ENCODE measurements at places on chromosomes 4 and X.

GRCh38 chr4:169024762-169025161 lies 14.7 kb upstream of the CBR4 start:
- no peak for DNase-seq

DNA sequence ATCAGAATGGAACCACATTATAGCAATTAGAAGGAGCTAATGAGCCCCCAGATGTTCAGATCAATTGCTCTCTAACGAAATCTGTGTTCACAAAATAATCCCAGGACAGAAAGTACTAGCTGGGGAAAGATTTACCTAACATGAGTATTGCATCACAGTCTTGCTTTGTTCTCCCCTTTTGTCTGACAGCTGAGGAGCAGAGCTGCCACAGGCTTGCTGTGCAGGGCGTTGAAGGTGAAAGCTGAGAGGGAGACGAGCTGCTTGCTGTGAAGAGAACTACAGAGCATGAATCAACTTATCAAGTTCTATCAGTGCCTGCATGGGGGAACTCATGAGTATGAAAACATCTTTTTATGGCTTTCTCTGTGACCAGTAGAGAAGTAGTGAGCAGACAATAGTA lies 441.2 kb downstream of the CENPC start:
- no peak for DNase-seq

DNA sequence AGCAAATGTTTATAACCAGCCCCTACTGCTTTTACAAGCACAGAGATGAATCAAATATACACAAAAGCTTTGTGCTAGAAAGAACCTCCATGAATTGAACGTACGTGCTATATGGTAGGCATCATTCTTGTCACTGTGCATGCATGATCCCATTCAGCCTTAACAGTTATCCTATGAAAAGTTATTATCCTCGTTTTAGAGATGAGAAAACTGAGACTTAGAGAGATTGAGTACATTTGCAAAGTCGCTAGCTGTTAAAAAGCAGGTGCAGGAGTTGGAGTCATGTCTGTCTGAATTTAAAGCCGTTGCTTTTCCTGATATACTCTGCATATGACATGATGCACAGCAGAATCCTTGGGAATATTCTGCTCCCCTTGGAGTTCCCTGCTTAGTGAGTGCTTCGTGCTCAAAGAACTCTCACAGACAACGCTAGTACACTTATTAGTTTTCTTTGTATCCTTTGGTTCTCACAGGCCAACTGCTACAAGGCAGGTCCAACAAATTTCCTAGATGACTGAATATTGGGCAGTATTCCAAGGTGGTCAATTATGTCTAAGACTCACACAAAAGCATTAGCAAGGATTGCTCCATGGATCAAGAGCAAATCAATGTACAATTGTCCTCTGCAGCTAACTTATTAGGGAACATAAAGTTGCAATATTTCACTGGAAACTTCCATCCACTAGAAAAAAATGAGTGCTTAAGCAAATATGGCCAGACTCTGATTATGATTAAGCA lies 42.8 kb upstream of the TRIM2 start:
- no peak for DNase-seq

DNA sequence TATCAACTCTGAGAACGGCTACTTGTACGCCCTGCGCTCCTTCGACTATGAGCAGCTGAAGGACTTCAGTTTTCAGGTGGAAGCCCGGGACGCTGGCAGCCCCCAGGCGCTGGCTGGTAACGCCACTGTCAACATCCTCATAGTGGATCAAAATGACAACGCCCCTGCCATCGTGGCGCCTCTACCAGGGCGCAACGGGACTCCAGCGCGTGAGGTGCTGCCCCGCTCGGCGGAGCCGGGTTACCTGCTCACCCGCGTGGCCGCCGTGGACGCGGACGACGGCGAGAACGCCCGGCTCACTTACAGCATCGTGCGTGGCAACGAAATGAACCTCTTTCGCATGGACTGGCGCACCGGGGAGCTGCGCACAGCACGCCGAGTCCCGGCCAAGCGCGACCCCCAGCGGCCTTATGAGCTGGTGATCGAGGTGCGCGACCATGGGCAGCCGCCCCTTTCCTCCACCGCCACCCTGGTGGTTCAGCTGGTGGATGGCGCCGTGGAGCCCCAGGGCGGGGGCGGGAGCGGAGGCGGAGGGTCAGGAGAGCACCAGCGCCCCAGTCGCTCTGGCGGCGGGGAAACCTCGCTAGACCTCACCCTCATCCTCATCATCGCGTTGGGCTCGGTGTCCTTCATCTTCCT lies 2.7 kb downstream of the PCDH10 start:
- no peak for DNase-seq

DNA sequence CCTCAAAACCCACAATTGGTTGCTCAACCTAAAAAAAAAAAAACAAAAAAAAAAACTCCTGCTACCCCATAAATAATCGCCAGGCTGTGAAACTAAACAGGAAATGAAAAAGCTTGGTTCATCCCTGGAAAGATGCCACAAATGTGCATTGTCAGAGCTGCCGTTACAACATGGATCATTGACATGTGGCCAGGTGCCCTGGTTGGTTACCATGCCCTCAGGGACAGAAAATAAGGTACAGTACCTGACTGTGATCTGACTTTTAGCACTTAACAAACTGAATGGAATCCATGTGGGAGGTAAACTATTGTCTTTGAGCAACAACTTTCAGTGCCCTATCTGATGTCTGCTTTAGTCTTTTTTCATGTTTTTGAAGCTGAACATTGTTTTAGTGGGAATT lies 118.0 kb upstream of the RPL34 start:
- no peak for DNase-seq

- DNase-seq = no peak
Observed at GRCh38 chr4:96343836-96344235, 503.9 kb downstream of the PDHA2 start.

- DNase-seq = no peak
Observed at GRCh38 chr4:169663831-169664230, 43.5 kb downstream of the CLCN3 start.

GRCh38 chr4:164799410-164799809 lies 45.5 kb downstream of the SMIM31 start:
- DNase-seq = peak; percentile 84

GRCh38 chr4:178356725-178357124 lies 914.5 kb upstream of the AGA start:
- no peak for DNase-seq

DNA sequence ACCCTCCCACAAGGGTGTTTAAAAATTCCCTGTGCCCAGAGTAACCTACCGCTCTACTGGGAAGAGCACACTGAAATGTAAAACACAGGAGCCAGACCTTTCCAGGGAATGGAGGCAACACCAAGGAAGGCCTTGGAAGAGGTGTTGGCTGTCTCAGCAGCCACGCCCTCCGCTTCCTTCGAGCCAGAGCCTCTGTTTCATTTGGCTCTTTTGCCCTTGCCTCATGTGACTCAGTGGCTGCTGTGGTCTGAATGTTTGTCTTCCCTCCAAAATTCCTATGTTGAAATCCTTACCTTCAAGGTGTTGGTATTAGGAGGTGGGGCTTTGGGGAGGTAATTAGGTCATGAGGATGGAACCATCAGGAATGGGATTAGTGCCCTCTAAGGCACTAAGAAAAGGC lies 11.3 kb downstream of the SCD5 start:
- no peak for DNase-seq

DNA sequence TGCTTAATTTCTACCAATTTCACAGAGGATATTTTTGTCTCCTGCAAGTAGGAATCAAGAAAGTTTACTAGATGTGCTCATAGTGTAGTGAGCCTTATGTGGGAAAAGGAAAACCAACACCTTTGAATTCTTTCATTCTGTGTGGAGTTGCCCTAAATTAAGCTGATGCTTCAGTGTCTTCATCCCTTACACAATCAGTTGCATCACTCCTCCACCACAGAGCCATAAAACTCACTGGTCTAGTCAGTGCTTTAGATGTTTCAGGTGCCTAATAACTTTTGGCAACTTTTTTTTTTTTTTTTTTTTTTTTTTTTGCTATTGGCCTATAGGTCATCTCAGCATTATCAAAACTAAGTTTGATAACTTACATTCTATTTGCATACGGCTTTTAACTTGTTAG lies 41.5 kb downstream of the HHIP start:
- DNase-seq = no peak

DNA sequence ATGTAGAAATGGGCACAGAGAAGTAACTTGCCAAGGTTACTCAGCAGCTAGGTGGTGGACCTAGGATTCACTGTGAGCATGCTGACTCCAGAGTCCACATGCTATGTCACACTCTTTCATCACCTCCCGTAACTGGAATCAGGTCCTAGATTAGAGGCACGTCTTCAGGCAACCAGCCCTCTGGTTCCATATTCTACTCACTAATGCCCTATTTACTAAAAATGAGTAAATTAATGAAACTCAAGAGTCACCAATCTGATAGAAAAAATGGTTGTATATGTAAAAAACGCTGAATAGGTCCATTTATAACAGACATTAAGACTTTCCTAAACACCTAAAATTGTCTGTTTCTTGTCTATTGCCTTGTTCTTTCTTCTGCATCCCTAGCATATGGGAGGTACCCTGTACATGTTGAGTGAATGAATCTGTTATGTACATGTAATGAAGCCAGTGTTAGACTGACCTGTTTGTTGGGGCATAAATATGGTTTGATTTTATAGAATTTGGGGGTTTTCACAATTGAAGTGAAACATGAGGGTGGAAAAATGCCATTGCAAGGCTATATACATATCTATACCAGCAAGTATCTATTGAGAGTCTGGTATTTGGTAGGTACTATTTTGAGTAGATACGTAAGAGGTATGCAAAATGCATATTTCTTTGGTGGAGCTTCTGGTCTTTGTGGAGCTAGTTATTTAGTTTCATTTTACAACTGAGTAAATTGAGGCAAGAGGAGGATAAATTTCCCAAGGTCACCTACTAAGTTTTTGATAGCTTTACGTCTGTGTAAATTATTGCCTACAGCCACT lies 7.5 kb upstream of the RUFY3 start:
- no peak for DNase-seq

DNA sequence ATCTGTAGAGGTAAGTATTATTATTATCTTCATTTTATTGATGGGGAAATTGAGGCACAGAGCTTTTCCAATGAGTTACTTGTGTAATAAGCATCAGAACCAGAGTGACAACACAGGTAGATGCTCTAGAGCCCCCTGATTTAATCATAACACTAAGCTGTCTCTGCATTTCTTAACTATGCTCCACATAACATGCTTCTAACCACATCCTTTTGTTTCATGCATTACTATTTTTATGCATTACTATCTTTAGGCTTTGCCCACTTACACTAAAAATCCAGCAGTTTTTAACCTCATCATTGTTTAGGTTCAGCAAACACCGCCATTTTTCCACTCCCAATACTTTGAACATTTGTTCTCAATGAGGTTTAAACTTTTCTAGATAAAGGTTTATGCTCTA lies 1900.8 kb upstream of the PCDH10 start:
- no peak for DNase-seq

GRCh38 chr4:138567696-138568095 lies 325.5 kb upstream of the SLC7A11 start:
- DNase-seq = no peak

DNA sequence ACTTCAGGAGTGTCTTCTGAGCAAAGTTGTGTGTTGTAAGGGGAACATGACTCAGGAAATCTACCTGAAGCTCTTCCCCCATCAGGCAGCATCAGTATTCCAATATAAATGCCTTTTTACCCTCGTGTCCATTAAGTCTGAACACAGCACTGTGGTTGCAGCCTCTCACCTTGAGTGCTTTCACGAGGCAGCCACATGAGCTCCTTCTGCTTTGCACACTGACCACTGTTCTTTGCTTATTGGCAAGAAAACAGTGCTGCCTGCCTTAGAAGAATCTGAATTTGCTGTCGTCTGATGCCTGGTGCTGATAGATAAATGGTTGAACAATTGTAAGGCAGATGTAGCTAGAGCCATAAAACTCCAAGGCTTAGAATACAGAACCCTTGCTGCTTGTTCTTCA lies 139.6 kb upstream of the WDR1 start:
- DNase-seq = no peak

DNA sequence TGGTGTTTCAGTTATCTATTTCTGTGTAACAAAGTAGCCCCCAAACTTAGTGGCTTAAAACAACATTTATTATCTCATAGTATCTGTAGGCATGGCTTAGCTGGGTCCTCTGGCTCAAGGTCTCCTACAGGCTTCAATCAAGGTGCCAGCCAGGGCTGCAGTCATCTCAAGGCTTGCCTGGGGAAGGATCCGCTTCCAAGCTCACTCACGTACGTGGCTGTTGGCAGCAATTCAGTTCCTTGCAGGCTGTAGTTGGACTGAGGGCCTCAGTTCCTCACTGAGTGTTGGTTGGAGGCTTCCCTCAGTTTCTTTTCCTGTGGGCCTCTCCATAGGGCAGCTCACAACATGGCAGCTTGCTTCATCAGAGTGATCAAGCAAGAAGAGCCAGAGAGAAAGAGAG lies 9.3 kb downstream of the FAM120C start:
- no peak for DNase-seq

DNA sequence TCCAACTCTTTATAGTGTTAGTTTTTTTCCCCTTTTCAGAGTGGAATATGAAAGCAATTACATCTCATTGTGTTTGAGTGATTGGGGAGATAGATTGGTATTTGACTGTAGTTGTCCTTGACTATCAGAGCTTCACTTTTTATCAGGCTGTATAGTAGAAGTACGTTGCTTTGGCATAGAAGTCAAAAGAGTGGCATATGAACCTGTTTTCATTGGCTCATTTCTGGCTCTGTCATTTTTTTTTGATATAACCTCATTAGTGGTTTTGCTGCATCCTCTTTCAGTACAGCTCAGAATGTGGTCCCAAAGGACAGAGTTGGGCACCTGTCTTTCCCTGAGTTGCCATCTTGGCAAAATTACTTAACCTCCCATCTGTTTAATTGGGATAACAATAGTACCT lies 1.4 kb downstream of the TMA16 start:
- no peak for DNase-seq

DNA sequence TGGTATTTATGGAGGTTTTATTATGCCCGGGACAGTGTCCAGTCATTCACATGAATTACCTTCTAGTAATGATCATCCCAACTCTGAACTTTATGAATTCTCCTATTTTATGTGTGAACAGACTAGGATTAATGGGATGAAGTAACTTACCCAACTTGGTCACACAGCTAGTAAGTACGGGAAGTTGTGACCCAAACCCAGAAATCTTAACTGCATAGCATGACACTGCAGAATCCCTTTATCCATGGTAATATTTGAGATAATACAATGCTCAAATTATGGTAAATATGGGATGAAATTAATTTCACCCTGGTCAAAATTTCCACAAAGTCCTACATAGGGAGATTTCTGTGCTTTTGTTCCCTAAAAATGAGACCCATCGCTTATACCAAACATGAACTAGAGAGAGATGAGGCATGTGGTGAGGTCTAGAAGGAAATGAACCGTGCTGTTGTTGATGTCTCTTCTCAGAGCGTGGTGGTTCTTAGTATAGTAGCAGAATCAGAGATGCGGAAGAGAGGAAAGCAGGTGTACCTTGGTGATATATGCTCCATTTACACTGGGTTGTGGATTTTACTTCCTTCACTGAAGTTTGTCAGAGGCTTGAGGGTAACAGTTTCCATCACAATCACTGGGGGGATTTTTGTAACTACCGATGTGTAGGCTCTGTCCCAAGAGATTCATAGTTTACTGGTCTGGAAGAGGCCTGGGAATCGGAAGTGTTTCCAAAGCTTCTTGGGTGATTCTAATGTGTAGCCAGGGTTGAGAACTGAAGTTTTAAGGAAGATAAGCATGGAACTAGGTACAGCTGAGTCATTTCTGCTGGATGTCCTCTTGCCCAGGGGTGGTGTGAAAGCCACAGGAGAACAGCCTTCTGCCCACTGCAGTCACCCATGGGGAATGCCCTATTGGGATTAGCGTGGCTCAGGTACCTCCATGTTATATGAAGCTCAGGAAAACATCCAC lies 30.2 kb upstream of the FAM9C start:
- no peak for DNase-seq

Data from iPS DF 19.7 (cell line).